T-cell (primary cell): ENCODE measurements at places on chromosomes 5 and 9. TPM values are rescaled to one million over a fixed set of nuclear protein-coding genes. Genes with fewer than 3 reads are reported as not detected.

DNA sequence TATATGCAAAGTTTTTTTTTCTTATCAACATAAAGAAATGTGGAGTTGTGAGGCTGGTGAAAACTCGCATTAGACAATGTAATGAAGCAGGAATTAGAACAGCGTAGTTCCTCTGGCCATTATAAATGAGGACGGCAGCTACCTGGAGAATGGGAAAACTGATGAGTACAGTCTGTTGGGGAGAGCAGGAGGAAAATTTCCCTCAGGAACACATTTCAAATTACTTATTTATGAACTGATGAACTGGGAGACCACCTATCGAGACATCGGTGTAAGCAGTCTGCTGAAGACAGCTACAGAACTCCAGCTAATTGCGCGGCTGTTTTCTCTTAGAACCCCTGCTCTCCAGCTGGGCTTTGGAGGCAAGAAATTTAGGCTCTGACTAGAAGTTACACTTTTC, 343.9 kb upstream of the CLINT1 start:
- DNase-seq: no peak

DNA sequence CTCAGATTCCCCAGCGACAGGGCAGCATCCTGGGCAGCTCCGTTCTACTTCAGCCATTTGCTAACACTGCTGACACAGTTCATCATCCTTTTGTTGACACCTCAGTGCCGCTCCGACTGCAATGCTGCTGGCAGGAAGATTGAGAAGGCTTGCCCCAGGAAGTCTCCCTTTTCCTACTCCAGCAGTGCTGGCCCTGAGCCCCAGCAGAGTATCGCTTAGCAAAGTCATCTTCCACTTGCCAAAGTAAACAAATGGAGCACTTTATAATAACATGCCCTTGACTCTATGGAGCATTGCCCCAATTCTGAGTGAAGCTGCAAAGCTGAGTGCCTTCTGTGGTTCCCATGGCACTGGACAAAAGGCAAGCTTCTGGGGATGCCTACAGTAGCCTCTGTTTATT, 32.2 kb downstream of the PRLR start:
- DNase-seq: no peak

DNA sequence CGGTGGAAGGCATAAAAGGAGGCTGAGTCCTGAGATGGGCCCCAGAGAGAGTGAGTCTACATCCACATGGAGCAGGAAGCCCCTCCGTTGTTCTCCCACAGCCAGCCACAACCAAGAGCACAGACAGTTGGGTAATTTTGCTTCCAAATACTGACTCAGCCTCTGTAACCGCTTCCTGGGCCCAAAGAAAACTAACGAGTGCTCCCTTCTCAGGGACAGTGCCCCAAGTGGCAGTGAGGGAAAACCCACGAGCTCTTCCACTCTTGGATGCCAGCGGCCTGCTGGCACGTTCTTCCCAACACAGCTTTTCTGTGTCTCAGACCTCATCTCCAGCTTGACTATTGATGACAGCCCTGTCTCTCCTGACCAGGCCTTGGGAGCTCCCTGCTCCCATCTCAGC, 207.6 kb downstream of the FSTL4 start:
- DNase-seq: no peak

DNA sequence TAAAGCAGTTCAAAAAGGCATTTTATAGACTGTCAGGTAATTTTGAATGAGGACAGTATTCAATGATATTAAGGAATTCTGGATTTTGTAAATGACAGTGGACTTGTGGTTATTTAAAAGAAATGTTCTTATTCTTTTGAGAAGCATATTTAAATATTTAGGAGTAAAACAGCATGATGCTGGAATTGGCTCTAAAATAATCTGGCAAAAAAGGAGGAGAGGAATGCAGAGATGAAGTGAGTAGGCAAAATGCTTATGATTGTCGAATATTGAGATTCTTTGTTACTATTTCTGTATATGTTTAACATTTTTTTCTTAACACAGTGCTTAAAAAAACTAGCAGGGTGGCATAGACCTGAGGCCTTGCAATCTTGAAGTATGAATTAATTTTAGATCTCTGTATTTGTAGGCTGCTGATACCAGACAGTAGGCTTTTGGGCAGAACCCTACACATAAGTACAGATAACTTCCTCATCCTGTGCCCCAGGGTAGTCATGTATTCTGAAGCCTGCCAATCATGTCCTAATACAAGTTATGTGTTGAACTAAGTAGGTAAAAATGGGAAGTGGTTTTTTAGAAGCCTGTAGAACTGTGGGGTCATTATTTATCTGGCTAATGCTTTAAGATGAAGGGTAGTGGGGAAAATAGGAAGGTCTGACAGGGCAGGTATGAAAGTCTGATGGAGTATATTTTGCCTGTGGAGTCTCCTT, 9.4 kb downstream of the CD180 start:
- no peak for DNase-seq

- no peak for DNase-seq
Measured at GRCh38 chr5:32163785-32164184, 10.3 kb downstream of the GOLPH3 start.

GRCh38 chr5:40150896-40151295, 528.8 kb upstream of the PTGER4 start:
- DNase-seq: no peak

The SPZ1 gene
- total RNA-seq: not detected
